Liver (tissue), 10 donors: ENCODE measurements at places on chromosomes 2 and 18. TPM values are rescaled to one million over a fixed set of nuclear protein-coding genes. Genes with fewer than 3 reads are reported as not detected.
A peak's percentile ranks its signal among the peaks of the same experiment; 100 is the strongest.

DNA sequence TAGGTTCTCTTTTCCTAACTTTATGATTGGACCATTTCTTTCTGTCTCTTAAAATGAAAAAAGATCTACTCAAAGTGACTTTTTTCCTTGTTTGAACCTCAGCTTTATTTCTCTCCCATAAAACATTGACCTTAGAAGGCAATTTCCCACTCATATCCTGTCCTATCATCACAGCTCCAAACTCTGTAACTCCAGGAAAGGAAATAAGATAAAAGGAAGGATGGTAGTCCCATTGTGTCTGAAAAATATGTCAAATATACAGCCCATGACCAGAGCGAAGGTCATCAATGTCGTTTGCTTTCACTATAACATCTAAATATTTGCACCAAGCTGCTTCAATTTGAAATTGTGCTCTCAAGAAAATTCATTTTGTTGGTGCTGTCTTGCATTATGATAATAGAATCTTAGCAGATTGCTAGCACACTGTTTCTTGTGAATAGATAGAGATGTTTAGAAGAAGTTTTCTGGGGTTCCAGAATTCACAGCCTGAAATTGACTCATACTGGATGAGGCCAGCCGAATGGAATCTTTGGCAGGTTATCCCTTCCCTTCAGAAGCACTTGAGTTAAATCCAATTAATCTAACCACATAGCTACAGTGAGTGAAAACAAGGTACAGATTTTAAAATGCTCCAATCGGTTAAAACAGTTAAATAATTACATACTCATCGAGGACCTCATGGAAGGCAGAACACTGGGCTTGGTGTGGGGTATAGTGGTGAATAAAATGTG, 95.1 kb downstream of the CRIM1 start:
- DNase-seq = no peak

GRCh38 chr2:27566628-27567027, 16.2 kb upstream of the ZNF512 start:
- DNase-seq = no peak

GRCh38 chr2:237456200-237456843, 30.7 kb upstream of the MLPH start:
- DNase-seq = no peak

GRCh38 chr2:119253114-119253702, 29.6 kb downstream of the STEAP3 start:
- DNase-seq = no peak

- no peak for DNase-seq
Measured at GRCh38 chr2:158914731-158915130, 53.7 kb upstream of the TANC1 start.

DNA sequence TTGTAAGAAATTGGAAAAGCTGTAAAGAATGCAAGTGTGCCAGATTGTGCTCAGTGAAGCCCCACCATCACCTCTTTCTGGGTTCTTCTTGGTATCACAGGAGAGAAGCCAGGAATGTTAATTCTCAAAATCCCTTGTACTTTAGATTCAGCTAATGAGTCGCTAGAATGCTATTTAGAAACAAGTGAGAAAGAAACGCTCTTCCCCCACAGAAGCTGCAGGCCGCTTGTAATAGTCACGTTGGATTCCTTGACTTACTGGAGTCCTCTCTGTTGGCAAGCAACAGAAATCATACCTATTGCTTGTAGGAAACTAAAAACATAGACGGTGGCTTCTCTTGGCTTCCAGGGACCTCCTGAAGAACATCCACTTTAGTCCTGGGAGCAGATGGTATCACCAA, 375.6 kb upstream of the LRATD1 start:
- no peak for DNase-seq

DNA sequence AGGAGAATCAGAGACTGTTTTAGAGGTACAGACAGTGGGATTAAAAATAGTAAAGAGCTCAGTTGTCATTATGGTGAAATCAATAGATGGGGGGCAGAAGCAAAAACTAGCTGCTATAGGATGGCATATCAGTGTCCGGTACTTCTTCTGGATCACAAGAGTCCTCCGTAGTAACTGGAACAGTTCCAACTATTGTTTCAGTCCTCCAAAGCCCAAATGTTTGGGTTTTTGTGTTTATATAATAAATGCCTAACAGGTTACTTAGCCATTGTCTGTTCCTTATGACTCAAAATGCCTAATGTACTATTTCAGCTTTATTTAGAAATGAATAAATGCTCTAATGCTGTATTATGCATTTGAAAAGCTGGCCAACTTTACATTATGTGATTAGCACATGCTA, 401.2 kb downstream of the PTH2R start:
- no peak for DNase-seq

GRCh38 chr2:68157002-68157401, 686 bp upstream of the PNO1 start:
- peak; percentile 43 for DNase-seq

DNA sequence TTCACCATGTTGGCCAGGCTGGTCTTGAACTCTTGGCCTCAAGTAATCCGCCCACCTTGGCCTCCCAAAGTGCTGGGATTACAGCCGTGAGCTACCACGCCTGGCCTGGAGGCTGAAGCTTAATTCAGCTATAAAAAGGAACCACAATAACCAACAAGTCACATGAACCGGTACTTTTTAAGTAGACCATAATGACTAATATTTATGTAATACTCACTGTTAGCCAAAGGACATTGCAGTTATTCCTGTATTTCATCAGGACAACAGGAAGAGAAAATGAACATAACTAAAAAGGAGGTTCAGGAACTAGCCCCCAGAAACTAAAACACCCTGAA, 49.0 kb upstream of the TMEM87B start:
- no peak for DNase-seq

DNA sequence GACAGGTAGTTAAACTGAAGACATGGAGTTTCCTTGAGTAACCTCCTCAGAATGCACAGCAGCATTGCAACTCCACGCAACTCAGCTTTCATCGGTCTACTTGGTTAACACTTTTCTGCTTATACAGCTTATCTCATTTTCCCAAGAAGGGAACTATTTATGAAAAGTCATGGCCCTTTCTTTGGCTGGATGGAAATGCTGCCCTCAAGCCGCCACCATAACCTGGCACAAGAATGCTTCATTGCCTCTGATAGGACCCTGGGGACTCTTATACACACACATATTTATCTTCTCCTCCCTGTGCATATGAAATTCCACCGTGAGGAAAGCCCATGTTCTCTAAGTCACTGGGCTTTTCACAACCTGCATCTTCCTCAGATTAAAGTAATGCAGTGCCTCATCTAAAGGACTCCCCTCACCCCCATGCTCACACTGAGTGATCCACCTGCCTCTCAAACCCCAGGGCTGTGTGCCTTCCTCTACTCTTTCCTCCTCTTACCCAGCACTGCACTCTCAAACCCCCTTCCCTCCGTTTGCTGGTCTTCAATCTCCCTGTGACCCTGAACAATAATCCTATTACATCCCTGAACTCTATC, 192.0 kb upstream of the HNRNPA3 start:
- no peak for DNase-seq

DNA sequence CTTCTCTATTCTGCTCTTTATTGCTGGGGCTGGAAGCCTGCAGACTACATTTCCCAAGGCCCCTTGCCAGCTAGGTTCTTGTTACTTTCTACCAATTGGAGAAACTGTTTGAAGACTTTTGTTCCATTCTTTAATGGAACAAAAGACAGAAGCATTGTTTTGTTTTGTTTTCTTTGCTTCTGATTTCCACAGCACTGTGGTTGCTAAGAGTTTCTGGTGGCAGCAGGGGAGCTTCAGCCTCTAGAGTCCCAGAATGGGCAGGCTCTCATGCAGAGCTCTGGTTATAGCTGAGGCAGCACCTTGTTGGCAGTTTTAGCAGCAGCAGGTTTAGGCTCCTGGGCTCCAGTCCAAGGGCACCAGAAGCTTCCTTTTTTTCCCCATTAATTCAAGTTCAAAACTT, 234.3 kb downstream of the ETAA1 start:
- DNase-seq = no peak

- no peak for DNase-seq
Measured at GRCh38 chr2:17475286-17475685, 43.0 kb downstream of the RAD51AP2 start.

DNA sequence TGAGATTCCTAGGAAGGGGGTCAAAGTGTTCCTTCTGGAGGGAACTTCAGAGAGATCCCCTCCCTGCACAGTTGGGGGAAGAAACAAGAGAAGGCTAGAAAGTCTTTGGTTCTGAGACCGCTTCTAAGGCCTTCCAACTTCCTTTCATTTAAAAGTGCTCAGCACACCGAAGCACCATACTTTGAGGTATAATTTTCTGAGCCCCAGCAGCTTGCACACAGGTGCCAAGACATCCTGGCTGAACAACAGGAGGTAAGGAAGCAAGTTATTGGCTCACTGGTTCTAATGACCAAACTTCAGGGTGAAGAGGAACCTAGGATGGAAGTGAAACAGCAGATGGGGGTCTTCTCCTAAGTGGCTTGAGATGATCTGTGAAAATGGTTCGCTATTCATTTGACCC, 19.2 kb downstream of the TMEM177 start:
- no peak for DNase-seq

DNA sequence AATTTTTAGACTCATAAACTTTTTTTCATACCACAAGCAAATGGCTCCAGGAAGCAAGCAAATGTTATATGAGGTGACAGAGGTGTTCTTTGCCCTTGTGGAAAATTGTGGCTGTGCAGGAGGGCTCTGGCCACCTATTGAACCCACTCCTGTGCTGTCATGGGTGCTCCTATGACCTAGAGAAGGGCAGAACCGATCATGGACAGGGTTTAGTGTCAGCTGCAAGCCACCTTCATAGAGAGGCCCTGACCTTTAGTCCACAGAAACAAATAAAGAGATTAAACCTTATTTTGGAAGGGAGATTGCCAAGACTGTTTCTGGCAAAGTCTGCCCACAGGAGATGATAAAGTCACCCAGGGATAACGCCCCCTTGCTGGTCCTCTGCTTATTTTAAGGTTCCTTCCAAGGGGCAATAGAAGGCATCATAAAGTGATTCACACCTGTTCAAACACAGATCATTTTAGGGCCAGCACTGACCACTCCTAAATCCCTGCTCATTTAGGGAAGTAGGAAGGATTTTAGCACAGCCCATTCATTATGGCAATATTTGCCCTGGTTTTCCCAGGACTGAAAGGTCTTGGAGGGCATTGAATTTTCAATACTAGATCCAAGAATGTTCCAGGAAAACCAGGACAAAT, 26.1 kb upstream of the STAT4 start:
- DNase-seq = no peak

DNA sequence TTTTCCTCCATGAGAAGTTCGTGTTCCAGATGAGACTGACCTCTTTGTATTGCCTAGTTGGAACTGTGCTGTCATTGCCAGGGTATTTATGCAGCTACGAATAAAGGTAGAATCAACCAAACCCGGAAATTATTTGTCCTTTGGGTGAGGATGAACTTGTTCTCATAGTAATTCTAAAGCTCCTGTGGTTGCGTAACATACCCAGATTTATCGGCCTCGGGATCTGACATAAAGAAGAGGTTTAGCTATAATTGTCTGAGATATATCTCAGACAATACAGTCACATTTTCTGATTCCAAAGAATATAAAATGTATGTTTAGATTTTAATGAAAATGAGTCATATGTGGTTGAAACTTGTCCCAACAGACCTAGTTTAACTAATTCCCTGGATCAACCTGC, 628.7 kb upstream of the LINC00305 start:
- DNase-seq = no peak

DNA sequence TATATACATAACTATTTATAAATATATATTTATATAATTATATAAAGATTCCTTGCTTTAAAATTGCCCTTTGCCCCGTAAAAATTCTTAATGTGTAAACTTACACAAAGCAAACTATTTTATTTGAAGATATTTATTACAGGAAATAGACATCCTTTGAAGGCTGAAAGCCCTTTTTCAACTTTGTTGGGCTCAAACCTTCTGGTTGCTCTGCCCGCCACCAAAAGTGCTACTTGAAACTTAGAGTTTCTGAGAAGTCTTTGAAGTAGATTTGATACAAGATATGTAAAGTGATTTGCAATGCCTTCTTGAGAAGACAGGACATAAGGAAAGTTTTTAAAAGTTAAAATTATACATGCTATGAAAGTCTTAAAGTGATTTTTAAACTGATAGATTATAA, 36.6 kb upstream of the METAP1D start:
- DNase-seq = no peak

DNA sequence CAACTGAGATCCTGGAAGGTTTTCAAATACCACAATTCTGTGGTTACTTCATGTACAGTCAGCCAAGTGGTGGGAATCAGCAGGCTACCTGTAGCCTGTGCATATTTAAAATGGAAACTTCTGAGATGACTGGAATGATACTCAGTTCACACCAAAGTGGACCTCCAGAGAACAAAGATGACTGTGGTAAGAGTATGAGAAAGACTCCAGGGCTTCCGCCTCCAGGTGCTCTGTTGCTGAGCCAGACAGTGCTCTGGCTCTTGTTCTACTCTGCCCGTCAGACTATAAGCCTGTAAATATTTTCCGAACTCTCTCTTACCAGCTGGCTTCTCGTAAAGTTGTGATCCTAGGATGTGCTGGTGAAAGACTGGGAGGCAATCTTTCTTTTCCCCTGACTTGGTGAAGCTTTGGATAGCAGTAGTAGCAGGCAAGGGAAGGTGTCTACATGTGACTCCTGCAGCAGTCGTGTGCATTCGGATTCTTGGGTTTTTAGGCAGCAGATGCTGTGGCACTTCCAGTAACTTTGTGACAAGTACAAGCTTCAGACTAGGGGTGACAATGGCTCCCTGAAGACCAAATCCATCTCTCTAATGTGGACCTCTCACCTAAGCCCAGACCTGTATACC, 23.1 kb downstream of the ST3GAL5 start:
- DNase-seq = no peak

DNA sequence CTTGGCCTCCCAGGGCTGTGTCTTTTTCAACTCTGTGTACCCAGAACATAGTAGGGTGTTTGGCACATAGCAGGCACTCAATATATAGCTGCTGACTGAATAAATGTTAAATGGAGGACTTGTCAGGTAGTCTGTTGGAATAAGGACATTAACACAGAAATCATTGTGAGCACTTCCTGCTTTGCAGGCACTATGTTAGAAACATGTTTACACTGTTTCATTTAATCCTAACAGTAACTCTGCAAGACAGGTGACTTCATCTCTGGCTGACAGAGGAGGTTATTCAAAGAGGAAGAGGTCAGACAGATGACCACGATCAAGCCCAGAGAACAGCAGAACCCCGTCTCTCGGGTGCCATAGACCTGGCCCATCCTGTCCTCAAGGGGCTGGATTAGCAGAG, 28.0 kb upstream of the PIEZO2 start:
- DNase-seq = no peak

- no peak for DNase-seq
Measured at GRCh38 chr2:176984987-176985386, 227.6 kb upstream of the HNRNPA3 start.

SERPINB3 gene
- total RNA-seq = 0.05 TPM

ASXL3 gene
- 1.3 TPM for total RNA-seq

C18orf63 gene
- not detected for total RNA-seq

OTOF gene
- total RNA-seq = 0.28 TPM

KCNG2 gene
- 0.08 TPM for total RNA-seq

GIGYF2 gene
- 50.5 TPM for total RNA-seq

TBC1D8 gene
- total RNA-seq = 10.4 TPM

PHOSPHO2 gene
- total RNA-seq = 4.7 TPM

FZD7 gene
- total RNA-seq = 1.5 TPM

EHD3 gene
- 19.1 TPM for total RNA-seq
